ENCODE measurements at places on chromosomes 7 and 10. TPM values are rescaled to one million over a fixed set of nuclear protein-coding genes. Genes with fewer than 3 reads are reported as not detected.

The AKR1C2 gene
- 0.65 TPM for total RNA-seq

The ITGA8 gene
- total RNA-seq: not detected

The HHEX gene
- total RNA-seq: not detected

The MPP7 gene
- 2.0 TPM for total RNA-seq

The GPER1 gene
- total RNA-seq: 0.33 TPM

The ZNF722 gene
- not detected for total RNA-seq

The RPA3 gene
- total RNA-seq: 17.3 TPM

The CFTR gene
- under 0.01 TPM for total RNA-seq

The DOCK4 gene
- 0.98 TPM for total RNA-seq

The PDIA4 gene
- total RNA-seq: 233 TPM

The OGDH gene
- 68.3 TPM for total RNA-seq

The CHAT gene
- total RNA-seq: 2.0 TPM

The CPA5 gene
- total RNA-seq: not detected

The ZNF479 gene
- not detected for total RNA-seq

The VSTM2A gene
- not detected for total RNA-seq

The GFRA1 gene
- under 0.01 TPM for total RNA-seq

The FFAR4 gene
- not detected for total RNA-seq

The MUC3A gene
- under 0.01 TPM for total RNA-seq

Measured in placental epithelial cell (primary cell).